ENCODE measurements at places on chromosomes 1 and 21.

- no peak for DNase-seq
Measured at GRCh38 chr1:244920911-244921761, 56.8 kb upstream of the HNRNPU start.

DNA sequence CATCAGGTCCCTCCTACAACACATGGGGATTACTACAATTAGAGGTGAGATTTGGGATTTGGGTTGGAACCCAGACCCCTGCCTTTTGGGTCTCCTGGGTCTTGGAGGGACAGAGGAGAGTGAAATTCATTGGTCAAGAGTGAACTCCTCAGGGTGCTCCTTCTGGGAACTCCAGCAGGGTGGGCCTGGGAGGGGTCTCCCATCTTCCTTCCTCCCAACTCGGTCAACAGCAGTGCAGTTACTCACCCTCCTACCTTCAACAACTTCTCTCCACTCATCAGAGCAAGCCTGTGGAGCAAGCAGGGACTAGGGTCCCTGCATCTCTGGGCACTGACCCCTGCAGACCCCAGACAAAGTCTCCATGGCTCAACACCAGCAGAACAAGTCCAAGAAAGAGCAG lies 89.3 kb upstream of the TMPRSS2 start:
- DNase-seq = no peak

- DNase-seq = no peak
Measured at GRCh38 chr1:211695135-211695816, 19.9 kb upstream of the NEK2 start.

GRCh38 chr1:216462066-216462775 lies 39.0 kb upstream of the USH2A start:
- no peak for DNase-seq

GRCh38 chr1:207052911-207053769 lies at the start of gene PFKFB2:
TSS of gene PFKFB2 (plus strand) at chr1:207053275. CDS start at chr1:207054718, 1,443 bp downstream.
- DNase-seq = peak; percentile 81

- no peak for DNase-seq
Measured at GRCh38 chr1:234969011-234969441, 159.6 kb downstream of the TOMM20 start.

- DNase-seq = no peak
Measured at GRCh38 chr1:7280347-7280960, 490.6 kb upstream of the VAMP3 start.

- DNase-seq = no peak
Measured at GRCh38 chr1:47188791-47189785, 748 bp downstream of the PDZK1IP1 start.

DNA sequence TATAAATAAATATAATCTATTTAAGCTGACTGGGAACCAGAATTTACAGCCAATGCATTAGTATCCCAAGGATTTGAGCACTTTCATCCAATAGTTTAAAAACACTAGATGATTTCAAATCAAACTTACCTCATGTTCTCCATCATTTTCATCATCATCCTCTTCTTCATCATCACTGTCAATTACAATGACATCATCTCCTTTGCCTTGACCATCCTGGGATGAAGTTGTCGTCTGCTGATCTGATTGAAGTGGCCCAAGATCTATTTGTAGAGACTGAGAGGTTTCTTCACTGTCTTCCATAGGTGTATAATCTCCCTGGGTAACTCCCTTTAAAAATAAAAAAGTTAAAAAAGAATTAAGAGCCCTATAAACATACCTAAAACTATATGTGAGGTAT lies 47.7 kb downstream of the TPR start:
- no peak for DNase-seq

DNA sequence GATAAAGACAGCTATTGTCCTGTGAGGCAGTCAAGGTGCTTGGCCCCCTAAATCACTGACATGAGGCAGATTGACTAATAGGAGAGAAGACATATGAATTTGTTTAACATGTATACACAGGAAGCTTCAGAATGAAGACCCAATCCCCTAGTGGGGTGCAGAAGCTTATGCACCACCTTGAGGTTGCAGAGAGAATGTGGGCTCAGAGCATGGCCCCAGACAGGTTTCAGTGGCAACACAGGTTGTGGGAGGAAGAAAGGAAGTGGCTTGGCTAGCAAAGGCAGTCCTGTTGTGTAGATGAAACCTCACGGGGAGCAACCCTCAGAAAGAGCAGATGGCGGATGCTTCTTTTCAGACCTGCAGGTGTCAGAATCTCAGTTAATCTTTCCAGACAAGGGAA lies 37.0 kb upstream of the PARP1 start:
- DNase-seq = peak; percentile 50

DNA sequence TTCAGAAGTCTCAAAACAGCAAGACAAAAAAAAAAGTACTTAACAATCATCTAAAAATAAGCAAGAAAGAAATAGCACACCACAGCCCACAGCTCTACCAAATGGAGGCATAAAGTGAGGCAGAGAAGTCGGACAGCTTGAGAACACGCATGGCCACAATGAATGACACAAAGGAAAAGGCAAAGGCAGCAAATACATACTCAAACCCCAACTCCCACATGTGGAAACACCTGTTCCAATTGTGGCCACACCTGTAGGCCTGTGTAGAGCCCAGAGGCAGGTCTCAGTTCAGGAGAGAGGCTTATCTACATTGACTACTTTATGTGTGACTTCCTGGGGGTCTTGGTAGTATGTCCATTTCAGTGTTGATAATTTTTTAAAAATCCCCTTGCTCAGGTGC lies 543.5 kb downstream of the LMO4 start:
- no peak for DNase-seq

GRCh38 chr1:57826535-57826934 lies 402.7 kb upstream of the DAB1 start:
- no peak for DNase-seq

DNA sequence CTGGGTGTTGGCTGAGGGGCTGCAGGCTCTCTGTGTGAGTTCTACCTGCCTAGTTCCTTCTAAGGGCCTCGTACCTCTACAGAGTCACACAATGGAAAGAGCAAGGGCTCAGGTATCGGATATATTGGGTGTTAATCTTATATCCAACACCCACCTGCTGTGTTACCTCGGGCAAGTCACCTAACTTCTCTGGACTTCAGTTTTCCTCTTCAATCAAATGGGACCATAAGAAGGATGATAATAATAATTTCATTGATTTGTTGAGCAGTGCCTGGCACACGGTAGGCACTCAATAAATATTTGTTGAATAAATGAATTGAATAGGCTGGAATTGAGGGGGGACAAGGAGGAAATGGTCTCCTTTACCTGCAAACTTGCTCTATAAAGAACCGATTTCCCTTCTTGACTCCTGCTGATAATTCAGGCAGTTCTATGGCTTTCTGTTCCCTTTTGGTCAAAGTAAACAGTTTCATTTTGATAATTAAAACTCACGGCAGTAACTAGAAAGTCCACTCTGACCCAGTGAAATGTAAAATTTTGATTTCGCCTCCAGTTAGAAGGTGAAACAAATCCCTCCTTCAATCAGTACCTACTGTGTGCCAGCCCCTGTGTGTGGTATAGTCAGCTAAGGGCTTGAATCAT lies 16.5 kb upstream of the MAN1C1 start:
- no peak for DNase-seq

- no peak for DNase-seq
Measured at GRCh38 chr1:208041505-208041904, 130.6 kb upstream of the CD34 start.

DNA sequence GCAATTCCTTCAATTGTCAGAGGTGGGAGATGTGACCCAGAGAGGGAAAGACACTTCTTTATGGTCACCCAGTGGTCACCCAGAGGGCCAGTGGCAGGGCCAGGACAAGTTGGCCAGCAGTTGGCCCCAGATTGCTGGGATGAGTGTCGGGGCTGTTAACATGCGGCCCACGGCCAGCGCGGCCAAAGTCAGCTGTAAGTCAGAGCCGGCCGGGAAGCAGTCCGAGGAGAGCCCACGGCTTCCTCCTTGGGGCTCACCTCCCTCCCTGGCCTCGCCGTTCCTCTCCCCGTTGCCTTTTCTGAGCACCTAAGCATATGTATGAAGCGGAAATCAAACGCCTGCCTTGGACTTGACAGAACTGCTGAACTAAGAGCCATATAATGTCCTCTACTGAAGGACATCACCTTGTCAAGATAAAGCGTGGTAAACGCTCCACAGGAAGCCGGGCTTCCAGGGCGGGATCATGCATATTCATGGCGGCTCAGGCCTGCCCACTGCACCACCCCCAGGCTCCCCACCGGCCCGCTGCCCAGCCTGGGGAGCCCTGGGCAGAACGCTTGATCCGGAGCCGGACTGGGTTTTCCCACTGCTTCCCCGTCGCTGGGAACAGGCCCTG lies 245.4 kb upstream of the POU3F1 start:
- DNase-seq = no peak

Measured in GM18507 (cell line).